ENCODE measurements at places on chromosomes 2 and 18.
A peak's percentile ranks its signal among the peaks of the same experiment; 100 is the strongest.

DNA sequence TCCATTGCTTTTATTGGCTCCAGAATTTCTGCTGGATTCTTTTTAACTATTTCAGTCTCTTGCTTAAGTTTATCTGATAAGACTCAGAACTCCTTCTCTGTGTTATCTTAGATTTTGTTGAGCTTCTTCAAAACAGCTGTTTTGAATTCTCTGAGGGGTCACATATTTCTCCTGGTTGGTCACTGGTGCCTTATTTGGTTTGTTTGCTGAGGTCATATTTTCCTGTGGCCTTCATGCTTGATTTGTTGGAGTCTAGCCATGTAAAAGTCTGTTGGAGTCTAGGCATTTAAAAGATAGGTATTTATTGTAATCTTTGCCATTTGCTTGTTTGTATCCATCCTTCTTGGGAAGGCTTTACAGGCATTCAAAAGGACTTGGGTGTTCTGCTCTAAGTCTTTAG lies 398.7 kb downstream of the DSEL start:
- DNase-seq, result no peak

DNA sequence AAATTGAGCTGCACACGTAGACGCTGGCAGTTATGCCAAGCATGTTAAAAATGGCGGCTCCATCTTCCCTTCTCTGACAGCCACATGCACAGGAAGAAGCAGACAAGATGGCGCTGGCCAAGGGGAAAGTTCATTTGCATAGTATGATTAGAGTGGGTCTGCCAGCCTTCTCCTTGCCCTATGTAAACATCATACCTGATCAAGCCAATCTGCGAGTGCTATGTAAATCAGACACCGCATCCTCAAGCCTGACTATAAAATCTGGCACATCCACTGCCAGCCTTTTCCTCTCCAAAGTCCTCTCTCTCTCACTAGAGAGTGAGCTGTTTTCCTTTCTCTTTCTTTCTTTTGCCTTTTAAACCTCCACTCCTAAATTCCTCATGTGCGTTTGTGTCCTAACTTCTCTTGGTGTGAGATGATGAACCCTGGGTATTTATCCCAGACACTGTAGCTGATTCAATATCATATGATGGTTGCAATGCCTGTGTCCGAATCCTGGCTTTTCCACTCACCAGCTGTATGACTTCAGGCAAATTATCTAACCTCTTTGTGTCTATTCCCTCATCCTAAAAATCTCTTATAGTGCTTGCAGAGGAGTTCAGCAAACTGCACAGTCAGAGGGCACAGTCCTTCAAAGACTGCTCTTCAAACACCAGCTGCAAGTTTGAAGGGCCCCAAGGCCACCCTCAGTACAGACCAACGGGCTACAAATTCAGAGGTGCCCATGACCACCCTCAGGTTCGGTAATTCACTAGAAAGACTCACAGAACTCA lies 39.3 kb upstream of the ITSN2 start:
- DNase-seq, result no peak

DNA sequence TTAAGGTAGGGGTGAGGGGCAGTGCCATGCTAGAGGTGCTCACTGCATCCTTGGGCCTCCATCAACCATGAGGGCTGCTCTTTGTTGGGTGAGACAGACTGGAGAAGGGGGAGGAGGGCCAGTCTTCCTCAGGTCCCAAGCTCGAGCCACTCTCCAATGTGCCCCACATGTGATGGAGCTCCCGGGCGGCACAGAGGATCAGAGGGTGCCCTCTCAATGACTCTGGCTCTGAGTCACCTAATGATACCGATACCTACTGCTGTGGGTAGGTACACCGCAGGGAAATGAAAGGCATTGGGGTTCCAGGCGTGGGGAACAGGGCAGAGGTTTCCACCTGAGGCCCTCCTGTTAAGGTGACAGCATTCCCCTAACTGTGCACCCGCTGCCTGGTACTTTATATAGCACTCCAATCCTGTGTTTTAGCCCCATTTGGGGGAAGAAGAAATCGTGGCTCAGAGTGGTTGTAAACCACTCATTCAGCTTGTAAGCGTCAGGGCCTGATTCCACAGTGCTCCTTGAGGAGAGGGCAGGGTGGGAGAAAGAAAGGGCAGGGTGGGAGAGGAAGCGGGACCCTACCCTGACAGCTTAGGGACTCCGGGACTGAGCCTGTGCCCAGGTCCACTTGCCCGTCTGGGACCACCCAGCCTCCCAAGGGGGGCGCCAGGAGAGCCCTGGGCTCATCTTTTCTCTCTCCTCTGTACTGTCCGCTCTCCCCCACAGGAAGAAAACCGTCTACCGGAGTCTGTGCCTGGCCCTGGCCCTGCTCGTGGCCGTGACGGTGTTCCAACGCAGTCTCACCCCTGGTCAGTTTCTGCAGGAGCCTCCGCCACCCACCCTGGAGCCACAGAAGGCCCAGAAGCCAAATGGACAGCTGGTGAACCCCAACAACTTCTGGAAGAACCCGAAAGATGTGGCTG lies 1.8 kb downstream of the B3GNT7 start:
- no peak for DNase-seq

DNA sequence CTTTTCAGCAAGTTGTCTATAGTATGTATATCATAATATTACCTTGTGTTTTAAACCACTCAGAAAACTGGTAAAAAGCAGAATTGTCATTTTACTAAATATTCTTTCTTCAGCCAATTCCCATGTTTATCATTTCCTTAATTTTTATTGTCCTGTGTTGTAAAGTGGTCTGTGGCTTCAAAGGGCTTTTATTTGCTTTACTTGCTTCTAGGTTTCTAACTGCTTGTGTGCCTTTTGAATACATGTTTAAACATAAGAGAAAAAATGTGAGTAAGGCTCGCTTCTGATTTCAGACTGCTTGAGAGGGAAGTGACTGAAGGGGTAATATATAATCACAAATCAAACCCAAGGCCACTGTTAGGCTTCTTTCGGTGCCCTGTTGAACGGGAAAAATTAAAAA lies 407.5 kb upstream of the NRP2 start:
- DNase-seq, result no peak

DNA sequence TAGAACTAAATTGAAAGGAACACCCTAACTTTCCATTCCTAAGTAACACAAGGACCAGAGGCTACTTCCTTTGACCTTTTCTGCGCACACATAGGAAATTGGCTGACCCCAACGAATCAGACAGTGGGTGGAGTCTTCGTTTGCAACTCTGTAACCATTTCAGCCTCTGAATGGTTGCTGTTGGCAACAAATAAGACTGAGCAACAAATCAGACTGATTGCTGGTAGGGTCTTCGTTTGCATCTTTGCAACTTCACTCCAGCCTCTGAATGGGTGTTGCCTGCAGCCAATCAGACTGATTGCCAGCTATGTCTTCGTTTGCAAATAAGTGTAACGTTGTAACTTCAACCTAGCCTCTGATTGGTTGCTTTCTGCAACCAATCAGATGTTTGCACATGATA lies 34.6 kb downstream of the USP40 start:
- DNase-seq, result no peak

GRCh38 chr2:201909961-201910361 lies 103.6 kb downstream of the CDK15 start:
- DNase-seq, result no peak

- peak; percentile 10 for DNase-seq
Measured at GRCh38 chr2:205642599-205643356, 39.5 kb upstream of the NRP2 start.

GRCh38 chr2:38207168-38207567 lies 131.2 kb upstream of the CYP1B1 start:
- no peak for DNase-seq

- no peak for DNase-seq
Measured at GRCh38 chr18:3611313-3612090, 161.5 kb downstream of the TGIF1 start.

GRCh38 chr2:42252464-42252863 lies 83.3 kb downstream of the EML4 start:
- no peak for DNase-seq

- DNase-seq, result no peak
Measured at GRCh38 chr2:110934948-110935347, 185.8 kb upstream of the BCL2L11 start.

DNA sequence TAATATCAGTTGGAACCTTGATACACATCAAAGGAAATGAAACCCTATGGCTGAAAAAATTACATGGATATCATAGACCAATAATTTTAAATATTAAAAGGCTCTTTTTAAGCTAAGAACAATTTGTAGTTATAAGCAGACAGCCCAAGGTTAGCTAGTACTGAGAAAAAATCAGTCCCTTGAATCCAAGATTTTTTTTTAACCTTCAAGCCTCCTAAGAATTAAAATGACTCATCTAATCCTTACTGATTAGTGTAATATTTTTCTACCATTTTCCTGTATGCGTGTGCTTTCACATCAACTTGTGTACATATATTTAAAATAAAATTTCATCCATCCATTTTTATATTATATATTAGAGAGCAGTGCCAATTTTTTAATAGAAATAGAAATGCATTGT lies 1004.9 kb upstream of the ZEB2 start:
- DNase-seq, result no peak

DNA sequence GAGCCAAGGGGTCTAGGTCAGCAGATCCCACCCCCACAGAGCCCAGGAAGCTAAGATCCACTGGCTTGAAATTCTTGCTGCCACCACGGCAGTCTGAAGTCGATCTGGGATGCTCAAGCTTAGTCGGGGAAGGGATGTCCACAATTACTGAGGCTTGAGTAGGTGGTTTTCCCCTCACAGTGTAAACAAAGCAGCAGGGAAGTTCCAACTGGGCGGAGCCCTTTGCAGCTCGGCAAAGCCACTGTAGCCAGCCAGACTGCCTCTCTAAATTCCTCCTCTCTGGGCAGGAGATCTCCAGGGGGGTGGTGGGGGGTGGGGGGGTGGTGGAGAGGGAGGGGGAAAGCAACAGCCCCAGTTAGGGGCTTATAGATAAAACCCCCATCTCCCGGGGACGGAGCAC lies 419.5 kb downstream of the NUP35 start:
- DNase-seq, result no peak

GRCh38 chr2:104909317-104909716 lies 55.4 kb downstream of the POU3F3 start:
- no peak for DNase-seq

- no peak for DNase-seq
Measured at GRCh38 chr18:9876867-9877654, 8.7 kb upstream of the TXNDC2 start.

DNA sequence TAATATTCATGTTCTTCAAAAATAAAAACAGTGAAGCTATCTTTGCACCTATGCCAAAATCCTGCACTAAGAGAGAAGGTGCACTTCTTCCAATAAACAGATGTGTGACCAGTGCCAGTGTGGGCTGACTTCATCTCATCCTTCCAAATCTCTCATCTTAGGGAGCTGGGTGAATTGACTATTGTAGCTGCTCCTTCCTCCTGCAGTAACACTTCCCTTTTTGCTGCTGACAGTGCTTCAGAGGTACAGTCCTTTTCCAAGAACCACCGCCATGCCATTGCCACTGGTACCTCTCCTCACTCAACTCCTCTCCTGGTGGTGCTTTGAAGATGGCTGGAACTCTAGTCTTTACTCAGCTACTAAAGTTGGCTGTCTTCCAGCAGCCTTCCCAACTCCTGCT lies 42.1 kb upstream of the ARHGAP25 start:
- no peak for DNase-seq

- DNase-seq, result no peak
Measured at GRCh38 chr18:45838302-45839070, 13.0 kb downstream of the SIGLEC15 start.

DNA sequence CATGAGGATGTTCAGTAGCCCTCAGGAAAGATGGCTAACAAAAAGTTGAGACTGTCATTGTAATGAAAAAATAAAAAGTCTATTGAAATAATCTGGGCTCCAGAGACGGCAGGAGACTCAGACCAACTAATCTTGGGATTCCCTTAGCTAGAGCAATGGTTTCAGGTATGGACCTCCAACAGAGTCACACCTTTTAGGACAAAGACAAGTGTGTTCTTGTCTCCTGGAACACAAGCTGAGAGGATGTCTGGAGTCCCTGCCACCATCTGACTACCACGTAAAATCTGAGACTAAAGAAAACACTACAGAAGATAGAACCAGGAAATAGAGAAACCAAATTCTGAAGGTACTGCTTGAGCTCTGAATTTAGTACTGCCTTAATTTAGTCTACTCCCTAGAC lies 103.3 kb upstream of the RBBP8 start:
- DNase-seq, result no peak

GRCh38 chr2:217277646-217278398 lies 418.0 kb upstream of the TNP1 start:
- DNase-seq, result no peak

DNA sequence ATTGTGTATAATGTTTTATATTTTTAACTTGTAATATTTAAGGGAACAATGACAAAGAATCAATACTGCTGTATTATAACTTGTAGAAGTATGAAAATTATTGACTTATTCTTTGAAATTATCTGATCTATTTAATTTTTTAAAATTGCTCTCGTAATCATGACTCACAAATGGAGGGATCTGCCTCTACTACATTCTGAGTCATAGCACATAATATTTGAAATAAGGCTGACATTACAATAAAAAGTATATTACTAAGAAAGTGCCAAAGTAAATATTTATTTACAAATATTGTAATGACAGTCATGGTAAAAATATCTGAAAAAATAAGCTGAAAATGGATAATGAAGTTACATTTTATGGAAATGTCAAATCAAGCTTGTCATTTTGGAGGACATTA lies 1144.6 kb upstream of the CDH2 start:
- DNase-seq, result no peak

DNA sequence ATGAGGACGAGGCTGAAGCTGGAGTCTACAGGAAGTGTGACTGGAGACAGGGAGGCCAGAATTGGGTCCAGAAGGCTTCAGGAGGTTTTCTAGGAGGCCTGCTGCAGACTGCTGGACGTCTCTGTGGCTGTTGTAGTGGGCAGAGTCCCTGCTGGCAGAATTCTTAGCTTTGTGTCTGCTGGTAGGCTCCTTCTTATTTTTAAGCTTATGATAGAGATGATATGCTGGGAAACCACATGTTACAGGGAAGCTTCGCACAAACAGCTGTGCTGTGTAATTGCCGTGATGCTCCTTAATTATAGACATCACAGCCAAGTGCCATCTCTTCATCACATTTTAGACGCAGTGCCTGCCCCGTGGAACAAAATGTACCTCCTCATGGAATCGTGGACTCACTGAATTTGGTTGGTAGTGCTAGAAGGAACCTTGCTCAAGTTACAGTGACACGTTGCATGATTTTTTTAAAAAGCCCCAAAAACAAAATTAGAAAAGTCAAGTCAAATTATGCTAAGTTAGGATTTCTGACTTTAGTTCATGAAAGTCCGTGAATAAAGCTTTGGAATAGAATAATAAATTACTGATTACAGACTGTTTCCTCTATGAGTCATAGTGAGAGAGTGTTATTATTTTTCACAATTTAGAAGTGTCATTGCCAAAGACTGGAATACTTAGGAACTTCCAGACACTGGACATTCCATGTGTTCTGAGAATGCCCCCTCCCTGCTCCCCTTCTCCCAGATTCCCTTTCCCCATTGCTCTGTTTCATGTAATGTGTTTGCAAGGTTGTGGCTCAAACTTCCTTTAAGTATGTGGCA lies 144.1 kb downstream of the FHOD3 start:
- DNase-seq, result no peak
